ENCODE measurements at places on chromosomes 5 and 9. TPM values are rescaled to one million over a fixed set of nuclear protein-coding genes. Genes with fewer than 3 reads are reported as not detected.

- DNase-seq = peak; percentile 46
These were observed 27.8 kb downstream of the PRLR start for GRCh38 chr5:35202319-35203111.

GRCh38 chr5:34057118-34057517 is 14.1 kb upstream of the C1QTNF3 start:
- DNase-seq = no peak

- DNase-seq = no peak
These were observed 211.0 kb downstream of the SEC61B start for GRCh38 chr9:99433095-99433494.

GRCh38 chr5:142016556-142016955 is 3.7 kb upstream of the GNPDA1 start:
- no peak for DNase-seq

Gene TERT
- total RNA-seq = 0.95 TPM

DNA sequence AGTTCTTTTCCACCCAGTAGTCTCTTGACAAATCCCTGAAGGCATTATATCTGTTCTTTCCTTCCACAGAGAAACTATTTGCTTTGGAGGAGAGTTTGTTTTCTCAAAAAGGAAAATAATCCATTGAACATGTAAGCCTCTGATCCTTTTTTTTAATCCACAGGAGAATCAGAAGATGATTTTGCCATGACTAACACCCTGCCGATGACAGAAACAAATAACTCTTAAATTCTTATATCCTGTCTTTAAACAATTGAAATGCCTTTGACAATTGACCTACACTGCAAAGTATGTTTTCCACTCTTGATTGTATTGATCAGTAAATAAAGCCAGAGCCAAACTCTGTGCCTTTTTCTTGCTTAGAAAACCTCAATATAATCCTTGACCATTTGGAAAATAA is 666.4 kb upstream of the CTNND2 start:
- no peak for DNase-seq

DNA sequence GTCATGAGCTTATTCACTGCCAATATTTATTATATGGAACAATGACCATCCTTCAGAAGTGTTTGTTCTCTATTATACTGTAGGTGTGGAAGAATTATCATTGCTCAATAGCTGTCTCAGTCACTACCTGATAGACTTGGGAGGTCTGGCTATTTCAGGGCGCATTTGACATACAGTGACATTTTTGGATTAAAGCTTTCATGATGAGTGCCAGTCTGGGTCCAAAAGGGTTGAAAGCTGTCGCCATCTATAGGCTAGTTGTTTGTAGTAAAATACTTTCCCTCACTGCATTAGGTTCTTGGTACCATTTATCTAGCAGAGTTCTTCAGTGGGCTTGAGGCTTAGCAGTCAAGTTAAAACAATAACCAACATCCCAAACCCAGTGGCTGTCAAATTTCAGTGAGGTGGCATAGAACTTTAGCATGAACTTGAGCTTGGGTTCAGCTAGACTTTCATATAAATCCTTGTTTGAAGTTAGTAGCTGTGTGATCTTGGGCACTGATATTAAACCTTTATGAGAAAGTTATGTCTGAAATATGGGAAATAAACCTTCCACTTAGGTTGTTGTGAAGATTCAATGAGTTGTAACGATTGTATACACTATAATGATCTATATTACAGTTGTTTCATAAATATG is 110.5 kb upstream of the CDKN2B start:
- DNase-seq = no peak

Gene CTSL
- 350 TPM for total RNA-seq

DNA sequence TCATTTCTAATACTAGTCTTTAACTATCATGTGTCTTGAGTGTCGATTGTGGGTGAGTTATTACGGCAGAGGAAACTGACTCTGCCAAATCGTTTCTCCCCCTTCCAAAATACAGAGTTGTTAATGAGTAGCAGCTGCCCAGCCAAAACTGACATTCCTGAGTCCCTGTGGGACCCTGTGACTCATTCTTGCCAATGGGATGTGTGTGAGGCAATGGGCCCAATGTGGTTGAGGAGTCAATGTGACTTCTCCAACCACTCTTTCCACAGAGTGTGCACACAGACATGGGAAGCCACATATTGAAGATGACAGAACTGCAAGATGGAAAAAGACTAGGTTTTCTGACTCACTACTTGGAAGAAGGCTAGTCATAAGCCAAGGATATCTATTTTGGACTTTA is 434.7 kb downstream of the DTWD2 start:
- peak; percentile 42 for DNase-seq

Gene TAF11L5
- total RNA-seq = not detected

Gene OR1Q1
- total RNA-seq = not detected

DNA sequence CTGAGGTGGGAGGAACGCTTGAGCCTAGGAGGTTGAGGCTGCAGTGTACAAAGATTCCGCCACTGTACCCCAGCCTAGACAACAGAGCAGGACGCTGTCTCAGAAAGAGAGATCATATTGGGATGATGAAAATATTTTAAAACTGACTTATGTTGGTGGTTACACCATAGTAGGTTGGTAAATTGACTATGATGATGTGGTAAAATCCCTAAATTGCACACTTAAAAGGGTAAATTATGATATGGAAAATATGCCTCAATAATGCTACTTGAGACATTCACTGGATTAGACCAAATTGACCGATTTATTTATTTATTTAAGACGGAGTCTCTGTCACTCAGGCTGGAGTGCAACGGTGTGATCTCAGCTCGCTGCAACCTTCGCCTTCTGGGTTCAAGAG is 21.9 kb upstream of the TOR1B start:
- no peak for DNase-seq

GRCh38 chr5:143826951-143827444 is 15.0 kb downstream of the HMHB1 start:
- no peak for DNase-seq

Gene TUSC1
- total RNA-seq = 31.2 TPM

- DNase-seq = no peak
These were observed 48.4 kb downstream of the NDUFAF2 start for GRCh38 chr5:60993425-60993824.

Gene SH3TC2
- total RNA-seq = 7.8 TPM

DNA sequence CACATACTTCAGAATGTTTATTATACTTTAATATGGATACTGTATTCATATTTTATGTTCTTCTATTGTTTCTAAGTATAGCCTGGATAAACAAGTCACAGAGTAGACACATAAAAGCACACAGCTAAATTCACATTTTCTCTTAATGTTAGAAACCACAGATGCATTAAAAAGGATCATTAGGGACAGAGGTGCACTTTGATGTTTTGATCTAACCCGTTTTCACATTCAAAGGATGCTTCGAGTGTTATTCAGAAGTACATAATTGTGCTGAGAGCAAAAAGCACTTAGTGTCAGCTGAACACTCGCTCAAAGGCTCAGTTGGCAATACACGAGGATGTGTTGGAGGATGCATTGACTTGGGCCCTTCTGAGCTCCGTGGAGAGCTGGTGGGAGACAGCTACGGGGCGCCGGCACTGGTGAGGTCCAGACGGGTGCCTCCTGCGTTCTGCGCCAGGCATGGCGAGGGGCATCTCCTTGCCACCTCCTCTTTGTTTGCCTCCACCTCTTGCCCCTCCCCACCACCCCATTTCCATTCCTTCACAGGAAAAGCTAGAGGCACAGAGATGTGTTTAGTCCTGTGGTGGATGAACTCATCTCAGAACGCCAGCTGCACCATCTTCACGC is 35.5 kb downstream of the MED10 start:
- DNase-seq = no peak

Gene GGTA1
- total RNA-seq = not detected

Gene LHX2
- total RNA-seq = 10.9 TPM

All from A172 (cell line).